Naive thymus-derived CD8-positive, alpha-beta T cell (primary cell): ENCODE measurements at places on chromosomes 11 and 22.

DNA sequence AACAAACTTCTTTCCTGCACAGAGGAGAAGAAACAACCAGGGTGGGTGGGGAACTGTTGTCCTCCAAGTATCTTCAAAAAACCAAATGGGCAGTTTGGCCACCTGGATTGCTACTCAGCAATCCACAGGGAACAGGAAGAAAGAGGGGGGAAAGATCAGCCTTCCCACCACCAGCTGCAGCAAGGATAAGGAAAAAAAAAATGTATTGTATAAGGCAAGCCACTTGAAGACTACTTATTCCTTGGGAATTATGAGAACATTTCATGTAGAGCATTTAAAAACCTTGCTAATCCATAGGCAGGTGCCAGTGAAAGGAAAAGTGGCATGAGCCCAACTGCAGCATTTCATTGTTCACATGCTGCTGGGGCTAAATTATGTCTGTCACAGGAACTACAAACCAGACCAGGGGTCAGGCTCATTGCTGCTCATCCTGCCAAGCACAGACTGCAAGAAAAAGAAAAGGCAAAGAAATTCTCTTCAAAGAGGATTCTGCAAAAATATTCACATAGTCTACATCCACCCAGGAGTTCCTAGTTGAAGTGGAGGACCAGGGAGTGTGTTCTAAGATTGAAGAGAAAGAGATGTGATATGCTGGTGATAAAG lies 2.2 kb downstream of the RAB30 start:
- DNase-seq, result no peak

DNA sequence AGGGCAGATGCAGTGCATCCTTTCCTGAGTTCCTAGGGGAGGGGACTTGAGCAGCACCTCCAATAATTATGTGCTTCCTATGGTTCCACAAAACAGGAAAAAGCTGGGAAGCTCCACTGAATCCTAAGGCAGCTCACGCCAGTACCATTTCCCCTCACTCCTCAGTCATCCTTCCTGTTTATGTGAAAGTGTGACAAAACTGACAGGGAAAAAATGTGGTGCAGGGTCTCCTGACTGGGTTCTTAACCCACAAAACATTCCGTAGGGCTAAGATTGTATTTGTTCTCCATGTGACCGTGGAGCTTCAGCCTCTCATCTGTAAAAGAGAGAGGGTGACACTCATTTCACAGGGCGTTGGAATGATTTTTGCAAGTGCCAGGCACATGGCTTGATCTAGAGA lies 12.2 kb upstream of the LYVE1 start:
- DNase-seq, result no peak

- DNase-seq, result no peak
These were observed 8.8 kb downstream of the LSP1 start for GRCh38 chr11:1861435-1862411.

GRCh38 chr11:72358466-72359405 lies 75.6 kb downstream of the CLPB start:
- DNase-seq, result no peak

GRCh38 chr11:69708736-69709401 lies 5.0 kb upstream of the FGF19 start:
- no peak for DNase-seq

- DNase-seq, result no peak
These were observed 53.8 kb downstream of the FLRT1 start for GRCh38 chr11:64089493-64089892.

GRCh38 chr11:130510407-130511006 lies 62.1 kb downstream of the ADAMTS15 start:
- DNase-seq, result no peak
